ENCODE measurements at places on chromosomes 16 and 17.

DNA sequence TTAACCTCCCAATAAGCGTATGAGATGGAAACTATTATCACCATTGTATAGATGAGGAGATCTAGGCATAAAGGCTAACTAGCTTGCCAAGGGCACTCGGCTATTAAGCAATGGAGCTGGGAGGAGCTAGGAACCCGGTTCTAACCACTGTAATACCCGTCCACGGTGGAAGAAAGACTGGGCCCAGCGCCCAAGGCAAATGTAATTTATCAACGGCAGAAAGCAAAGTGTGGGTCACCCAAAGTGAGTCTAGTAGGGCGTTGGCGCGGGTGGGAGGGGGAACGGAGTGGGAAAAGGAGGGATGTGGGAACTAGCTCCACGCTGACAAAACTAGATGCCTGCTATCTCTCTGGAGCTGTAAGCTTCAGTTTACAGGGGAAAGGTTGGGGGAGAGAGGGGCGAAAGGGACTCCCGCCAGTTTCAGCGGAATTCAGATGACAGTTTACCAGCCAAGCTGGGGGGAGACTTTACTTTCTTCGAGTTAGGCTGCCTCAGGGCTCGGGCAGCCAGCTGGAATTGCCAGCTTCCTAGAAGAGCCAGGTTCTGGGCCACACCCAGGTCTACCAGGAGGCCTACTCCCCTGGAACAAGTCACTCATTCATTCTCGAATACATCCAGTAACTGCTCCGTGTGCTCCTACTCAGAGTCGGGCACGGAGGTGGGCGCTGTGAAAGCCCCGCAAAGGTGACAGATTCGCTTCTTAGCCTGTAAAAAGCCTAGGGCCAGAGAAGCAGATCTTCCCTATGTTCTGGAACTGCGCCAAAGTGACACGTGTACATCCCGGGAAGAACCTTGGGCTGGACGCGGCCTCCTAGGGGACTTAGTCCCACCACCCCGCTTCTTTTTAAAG lies 837 bp downstream of the LRRC59 start:
- peak; percentile 16 for DNase-seq

DNA sequence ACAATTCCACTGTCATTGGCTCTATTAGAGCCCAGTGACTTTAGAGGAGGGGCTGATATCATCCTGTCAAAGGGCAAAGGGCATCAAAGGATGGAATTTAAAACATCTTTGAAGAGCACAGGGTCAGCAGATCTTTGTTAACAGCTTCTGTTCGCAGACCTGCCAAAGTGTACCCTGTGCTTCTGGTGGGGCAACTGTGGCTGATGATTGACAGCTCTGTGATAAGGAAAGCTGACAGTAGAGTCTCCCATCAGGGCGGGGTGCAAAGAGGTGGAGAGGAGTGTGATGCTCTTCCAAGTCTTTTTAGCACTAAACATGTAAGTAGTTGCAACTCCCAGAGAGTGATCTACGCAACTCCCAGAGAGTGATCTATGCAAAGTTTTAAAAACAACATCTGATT lies 742.1 kb upstream of the SOX9 start:
- no peak for DNase-seq

DNA sequence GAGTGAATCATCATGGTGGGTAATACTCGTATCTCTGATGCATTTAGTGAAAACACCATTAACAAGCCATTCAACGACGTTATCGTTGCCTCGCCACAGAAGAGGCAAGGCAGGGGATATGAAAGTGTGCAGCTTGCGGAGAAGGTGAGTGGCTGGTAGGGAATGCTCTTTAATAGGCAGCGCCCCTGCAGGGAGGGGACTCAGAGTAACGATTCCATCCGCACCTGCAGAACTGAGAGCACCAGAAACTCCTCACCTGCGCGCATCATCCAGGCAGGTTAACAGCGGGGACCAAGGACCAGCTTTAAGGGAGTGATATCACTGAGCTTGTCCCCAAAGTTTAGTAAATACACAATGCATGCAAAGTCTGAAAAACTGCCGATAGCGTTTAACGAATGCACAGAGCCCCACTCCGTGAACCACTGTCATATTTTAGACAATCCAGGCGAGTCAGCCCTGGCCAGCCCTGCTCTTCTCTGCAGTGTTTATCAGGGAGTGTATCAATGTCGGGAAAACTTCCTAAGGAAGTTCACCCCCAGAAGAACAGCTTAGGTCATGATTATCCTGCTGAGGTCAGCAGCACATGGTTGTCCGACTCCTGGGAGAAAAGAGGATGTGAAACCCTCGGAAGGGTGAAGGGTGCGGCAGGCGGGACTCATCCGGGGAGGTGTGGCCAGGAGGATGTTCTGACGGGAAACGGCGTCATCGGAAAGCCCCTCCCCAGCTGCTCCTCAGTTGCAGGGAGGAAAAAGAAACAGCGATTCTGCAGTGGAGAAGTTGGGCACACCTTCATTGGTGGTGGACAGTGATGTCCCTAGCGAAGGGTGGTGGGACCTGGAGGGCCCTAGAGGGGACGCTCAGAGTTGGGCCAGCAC lies 68.5 kb upstream of the DNAH17 start:
- DNase-seq: peak; percentile 20

GRCh38 chr16:72561-73548 lies at the start of gene RHBDF1:
TSS of gene RHBDF1 (minus strand) at chr16:72631. CDS start at chr16:65015, 7,616 bp downstream.
- no peak for DNase-seq

GRCh38 chr17:66945147-66945835 lies 19.2 kb upstream of the CACNG4 start:
- no peak for DNase-seq

DNA sequence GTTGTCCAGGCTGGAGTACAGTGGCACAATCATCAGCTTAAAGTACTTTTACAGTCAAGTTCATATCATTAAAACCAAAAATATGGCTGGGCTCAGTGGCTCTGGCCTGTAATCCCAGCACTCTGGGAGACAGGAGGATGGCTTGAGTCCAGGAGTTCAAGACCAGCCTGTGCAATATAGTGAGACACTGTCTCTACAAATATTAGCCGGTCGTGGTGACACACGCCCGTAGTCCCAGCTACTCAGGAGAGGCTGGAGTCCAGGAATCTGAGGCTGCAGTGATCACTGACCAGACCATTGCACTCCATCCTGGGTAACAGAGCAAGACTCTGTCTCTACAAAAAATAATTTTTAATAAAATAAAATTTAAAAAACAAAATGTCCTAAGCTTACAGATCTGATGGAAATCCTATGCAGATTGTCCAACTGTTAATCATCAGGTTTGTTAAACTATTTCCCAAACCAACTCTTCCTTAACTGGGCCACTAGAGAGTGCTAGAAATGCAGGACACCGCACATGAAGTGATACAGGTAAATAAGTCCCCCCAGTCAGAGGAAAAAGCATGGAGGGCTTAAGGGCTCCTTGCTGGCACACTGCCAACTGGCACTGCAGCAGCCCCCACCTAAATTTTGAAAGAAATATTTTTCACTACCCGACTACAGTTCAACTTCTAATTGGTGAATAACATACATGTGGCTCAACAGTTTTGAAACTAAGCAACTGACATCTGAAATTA lies 2.8 kb downstream of the USP22 start:
- no peak for DNase-seq

GRCh38 chr17:372157-373152 lies 19.8 kb upstream of the RPH3AL start:
- no peak for DNase-seq

DNA sequence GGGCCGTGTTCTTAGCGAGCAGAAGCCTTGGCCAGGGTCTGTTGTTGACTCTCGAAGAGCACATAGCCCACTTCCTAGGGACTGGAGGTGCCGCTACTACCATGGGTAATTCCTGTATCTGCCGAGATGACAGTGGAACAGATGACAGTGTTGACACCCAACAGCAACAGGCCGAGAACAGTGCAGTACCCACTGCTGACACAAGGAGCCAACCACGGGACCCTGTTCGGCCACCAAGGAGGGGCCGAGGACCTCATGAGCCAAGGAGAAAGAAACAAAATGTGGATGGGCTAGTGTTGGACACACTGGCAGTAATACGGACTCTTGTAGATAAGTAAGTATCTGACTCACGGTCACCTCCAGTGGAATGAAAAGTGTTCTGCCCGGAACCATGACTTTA lies 18.5 kb downstream of the RSPRY1 start:
- DNase-seq: no peak

- DNase-seq: no peak
Measured at GRCh38 chr16:88761830-88762229, 23.2 kb downstream of the PIEZO1 start.

DNA sequence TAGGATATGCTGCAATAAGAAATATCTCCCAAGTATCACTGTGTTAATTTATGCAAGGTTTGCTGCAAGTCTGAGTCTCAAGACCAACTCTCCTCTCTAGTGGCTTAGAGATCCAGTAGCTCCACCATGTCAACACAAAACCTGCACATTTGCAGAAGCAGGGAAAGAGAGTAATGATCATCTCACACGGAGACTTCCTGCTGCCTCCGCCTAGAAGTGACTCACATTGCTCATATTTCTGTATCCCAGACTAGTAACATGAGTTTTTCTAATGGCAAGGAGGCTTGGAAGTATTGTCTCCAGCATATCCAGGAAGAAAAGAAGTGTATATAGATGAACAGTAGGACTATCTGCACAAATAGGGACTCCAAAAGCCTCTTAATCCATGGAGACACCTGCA lies 15.0 kb upstream of the IRX6 start:
- no peak for DNase-seq

GRCh38 chr16:1487395-1488053 lies 1.2 kb downstream of the PTX4 start:
- no peak for DNase-seq

Data from effector memory CD8-positive, alpha-beta T cell (primary cell).